DMS 273 treated with DMSO at 0.1 percent for 48 hours (cell line): ENCODE measurements at places on chromosomes 3 and 15.

DNA sequence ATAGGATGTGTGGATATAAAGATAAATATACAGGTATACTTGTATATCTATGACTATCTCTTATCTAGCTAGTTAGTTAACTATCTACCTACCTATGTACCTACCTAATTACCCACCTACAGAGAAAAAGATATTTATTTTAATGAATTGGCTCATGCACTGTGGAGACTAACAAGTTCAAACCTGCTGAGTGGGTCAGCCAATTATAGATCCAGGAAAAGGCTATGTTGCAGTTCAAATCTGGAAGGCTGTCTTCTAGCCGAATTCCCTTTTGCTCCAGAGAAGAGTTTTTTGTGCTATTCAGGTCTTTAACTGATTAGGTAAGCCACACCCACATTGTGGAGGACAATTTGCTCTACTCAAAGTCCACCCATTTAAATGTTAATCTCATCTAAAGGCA is 335.0 kb downstream of the GRM7 start:
- no peak for DNase-seq

DNA sequence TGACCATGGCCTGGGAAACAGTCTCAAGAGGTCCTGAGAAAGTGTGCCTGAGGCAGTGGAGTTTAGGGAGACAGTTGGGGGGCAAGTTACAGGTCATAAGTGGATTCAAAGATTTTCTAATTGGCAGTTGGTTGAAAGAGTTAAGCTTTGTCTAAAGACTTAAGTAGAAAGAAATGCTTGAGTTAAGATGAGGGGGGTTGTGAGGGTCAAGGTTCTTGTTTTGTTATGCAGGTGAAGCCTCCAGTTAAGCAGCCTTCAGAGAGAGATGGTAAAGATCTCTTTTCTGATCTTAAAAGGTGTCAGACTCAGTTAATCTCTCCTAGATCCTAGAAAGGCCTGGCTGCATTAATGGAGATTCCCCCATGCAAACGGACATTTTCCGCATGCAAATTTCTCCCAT is 356.3 kb upstream of the C2CD4B start:
- no peak for DNase-seq

DNA sequence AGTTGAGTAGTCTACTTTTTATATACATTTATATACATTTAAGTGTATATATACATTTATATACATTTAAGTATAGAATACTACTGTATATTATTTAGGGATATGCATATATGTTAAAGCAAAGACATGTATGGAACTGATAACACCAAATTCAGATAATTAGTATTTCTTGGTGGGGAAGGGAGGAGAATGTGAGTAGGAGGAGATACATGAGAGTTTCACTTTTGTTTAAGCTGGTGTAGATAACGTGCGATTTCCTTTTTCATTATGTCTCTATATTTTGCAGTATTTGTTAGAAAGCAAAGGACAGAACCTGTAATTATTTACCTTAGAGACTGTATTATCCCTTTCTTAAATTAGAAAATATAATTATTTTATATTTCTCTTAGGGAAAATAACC is 16.6 kb upstream of the NIT2 start:
- no peak for DNase-seq

GRCh38 chr15:41558400-41559238 is at the start of gene TYRO3:
TSS of gene TYRO3 (plus strand) at chr15:41559212. CDS start at chr15:41559258, 46 bp downstream.
- no peak for DNase-seq

DNA sequence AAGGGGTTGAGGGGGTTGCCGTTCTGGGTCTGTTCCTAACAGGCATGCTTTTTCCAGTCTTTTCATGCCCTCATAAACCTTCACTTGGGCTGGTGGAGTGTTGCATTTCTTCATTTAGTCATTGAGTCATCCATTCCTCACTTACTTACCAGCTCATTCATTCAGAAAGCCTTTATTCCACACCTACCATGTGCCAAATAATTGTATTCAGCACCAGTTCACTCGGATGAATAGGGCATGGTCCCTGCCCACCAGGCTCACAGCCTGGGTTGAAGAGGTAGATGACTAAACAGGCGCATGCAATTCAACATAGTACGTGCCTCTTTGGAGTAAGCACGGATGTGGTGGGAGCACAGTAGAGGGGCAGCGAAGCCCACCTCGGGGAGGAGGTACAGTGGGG is 35.1 kb upstream of the THSD4 start:
- DNase-seq: no peak

DNA sequence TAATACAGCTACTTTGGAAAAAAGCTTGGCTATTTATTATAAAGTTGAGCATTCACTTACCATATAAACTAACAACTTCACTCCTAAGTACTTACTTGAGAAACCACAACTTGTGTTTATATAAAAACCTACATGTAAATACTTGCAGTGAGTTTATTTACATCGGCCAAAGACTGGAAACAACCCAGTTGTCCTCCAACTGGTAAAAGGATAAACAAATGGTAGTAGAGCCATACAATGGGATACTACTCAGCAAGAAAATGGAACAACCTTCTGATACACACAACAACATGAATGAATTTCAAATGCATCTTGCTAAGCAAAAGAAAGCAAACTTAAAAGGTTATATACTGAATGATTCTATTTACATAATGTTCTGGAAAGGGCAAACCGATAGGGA is 63.7 kb downstream of the SLC7A14 start:
- DNase-seq: no peak

DNA sequence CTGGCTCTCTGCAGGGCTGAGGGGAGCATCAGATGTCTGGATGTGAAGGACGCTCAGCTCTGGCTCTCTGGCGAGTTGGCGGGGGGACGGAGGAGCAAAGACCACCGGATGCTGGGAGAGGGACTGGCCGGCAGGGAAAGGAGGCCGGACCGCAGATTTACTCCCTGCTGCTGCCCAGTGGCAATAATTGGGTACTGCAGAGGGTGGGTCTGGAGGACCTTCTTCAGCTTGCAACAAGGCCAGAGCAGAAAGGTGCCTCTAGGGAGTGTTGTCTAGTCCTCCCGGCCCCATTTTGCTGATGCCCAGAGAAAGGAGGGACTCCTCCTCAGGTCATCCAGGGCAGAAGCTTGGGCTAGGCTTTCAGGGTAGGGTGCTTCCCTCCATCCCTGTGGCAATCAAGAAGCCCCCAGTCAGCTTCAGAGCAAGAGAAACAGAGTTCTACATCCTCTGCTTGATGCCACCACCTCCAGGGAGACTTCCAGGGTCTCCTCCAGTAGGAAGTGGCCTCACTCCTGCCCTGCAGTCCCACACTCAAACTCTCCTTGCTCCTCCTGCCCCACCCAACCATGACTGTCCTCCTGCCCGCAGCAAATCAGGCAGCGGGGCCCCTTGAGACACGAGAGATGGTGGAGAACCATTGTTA is 20.3 kb upstream of the CSPG4 start:
- DNase-seq: no peak

DNA sequence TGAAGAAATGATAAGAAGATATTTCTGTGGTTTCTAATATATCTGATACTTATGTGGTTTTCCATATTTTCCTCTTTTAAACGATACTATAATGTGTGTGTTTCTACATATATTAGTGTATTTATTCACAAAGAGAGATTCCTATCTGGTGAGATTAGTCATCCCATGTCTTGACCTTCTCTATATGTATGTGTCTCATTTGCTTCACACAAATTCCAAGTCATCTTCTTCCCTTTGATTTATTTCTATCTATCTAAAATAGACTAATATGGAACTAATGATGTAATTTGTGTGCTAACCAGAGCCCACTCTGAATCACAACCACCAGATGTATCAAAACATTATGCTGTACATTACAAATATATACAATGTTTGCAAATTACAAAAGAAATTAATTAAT is 154.7 kb upstream of the KCNMB2 start:
- no peak for DNase-seq

DNA sequence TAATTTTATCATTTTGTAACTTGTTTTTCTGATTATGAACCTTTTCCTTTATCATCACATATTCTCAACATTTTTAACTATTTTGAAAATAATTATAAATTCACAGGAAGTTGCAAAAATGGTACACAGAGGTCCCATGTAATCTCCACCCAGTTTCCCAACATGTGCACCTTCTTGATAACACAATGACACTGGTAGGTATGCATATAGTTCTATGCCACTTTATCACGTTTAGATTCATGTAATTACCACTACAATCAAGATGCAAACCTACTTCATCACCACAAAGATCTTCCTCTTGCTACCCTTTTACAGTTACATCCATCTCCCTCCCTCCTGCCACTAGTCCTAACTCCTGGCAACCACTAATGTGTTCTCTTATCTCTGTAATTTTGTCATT is 413.9 kb downstream of the SHQ1 start:
- DNase-seq: no peak

GRCh38 chr3:170725285-170725731 is 139.4 kb upstream of the SLC7A14 start:
- no peak for DNase-seq

DNA sequence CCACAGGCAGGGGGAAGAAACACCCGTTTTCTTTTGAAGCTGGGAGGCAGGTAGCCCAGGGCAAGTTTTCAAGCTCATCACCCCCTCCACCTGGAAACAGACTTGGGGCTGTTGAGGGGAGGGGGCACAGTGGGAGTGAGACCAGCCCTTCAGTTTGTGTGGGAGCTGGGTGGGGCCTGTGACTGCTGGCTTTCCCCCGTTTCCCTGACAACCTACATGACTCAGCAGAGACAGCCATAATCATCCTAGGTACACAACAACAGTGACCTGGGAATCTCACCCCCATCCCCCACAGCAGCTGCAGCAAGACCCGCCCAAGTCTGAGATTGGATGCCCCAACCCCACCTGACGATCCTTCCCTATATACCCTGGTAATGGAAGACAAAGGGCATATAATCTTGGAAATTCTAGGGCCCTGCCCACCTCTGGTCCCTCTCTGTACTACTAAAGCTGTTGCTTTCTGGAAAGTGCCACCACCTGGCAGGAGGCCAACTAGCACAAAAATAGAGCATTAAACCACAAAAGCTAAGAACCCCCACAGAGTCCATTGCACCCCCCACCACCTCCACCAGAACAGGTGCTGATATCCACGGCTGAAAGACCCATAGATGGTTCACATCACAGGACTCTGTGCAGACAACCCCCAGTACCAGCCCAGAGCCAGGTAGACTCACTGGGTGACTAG is 422.2 kb upstream of the SGO1 start:
- no peak for DNase-seq
